Cortex of kidney (tissue), 1 donor: ENCODE measurements at places on chromosomes 3 and 15.

- DNase-seq, result no peak
These were observed 620 bp downstream of the ABHD5 start for GRCh38 chr3:43691120-43691995.

DNA sequence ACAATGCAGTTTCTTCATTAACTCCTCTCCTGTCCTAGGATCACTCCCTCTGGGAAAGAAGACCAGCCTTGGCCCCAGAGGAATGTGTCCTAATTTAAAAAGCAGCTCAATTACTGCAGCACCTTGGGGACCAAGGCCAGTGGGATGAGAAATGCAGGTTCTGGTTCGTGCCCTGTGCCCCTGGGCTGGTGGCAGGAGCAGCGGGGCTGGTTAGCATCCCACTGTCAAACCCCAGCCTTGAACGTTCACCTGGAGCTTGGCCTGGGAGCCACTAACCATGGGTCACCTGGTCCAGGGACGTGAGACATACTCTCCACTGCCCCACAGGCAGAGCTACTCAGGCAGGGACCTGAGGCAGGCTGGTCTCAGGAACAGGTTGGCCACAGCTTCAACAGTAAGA, 8.4 kb upstream of the RTP3 start:
- no peak for DNase-seq

GRCh38 chr3:13894096-13894806, 14.4 kb upstream of the WNT7A start:
- DNase-seq, result no peak

- no peak for DNase-seq
These were observed 402.9 kb upstream of the C2CD4B start for GRCh38 chr15:62568004-62568403.

- DNase-seq, result no peak
These were observed 145.0 kb downstream of the ARNT2 start for GRCh38 chr15:80549191-80549590.

GRCh38 chr3:100454677-100455076, 37.7 kb upstream of the TMEM45A start:
- no peak for DNase-seq

DNA sequence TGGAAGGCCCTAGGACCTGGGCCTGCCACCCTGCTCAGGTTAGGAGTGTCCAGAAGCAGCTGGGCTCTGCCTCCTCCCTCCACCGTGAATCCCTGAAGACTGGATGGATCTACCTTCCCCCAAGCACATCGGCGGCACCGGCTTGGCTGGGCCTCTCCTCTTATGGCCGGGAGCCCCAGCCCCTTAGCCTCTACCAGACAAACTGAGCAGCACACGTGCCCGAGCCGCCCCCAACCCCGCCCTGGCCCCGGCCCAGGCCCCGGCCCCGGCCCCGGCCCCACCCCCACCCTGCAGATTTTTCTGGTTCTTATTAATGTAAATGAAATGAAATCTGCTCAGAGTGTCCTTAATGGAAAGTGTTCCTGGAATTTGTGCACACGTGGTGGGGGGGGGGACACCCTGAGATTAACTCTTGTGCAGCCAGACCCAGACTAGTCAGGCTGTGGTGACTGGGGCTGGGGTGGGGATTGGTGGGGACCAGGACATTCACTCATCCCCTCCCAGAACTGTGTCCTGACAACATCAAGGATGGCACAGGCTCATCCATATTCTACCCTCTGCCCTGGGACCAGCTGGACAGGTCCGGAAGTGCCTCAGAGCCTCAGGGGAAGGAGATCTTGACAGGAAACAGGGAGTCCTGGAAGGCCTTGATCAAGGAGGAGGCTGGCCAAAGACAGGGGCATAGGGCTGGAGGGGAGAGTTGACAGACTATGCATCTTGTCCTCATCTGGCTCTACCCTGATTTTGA, 30.9 kb upstream of the SEMA3F start:
- DNase-seq, result no peak

DNA sequence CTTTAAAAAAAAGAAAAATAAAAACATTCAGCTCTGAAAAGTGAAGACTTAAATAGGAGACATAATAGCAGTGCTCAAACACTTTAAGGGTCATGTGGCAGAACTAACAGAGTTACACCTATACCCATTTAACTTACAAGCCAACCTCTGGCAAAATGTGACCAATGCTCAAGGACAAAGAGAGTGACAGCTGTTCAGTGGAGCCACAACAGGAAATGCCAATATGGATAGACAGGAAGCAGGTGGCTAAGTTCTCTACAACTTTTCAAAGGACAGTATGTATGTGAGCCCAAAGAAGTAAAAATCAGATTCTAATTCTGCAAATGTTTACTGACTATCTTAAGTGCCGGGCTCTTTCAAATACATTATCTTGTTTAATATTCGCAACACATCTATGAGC, 3.4 kb downstream of the TMCC1 start:
- no peak for DNase-seq

- no peak for DNase-seq
These were observed 855 bp downstream of the GMPPB start for GRCh38 chr3:49722896-49723295.

- DNase-seq, result no peak
These were observed 5.7 kb downstream of the DUT start for GRCh38 chr15:48336940-48337339.

- no peak for DNase-seq
These were observed 4.9 kb upstream of the KY start for GRCh38 chr3:134655706-134656105.

- no peak for DNase-seq
These were observed 519.3 kb upstream of the ARPP21 start for GRCh38 chr3:35120026-35120425.

- DNase-seq, result no peak
These were observed 13.5 kb upstream of the TIPIN start for GRCh38 chr15:66369773-66370651.

- no peak for DNase-seq
These were observed 608.1 kb downstream of the SQOR start for GRCh38 chr15:46242935-46243334.

GRCh38 chr3:114115143-114115542, 58.6 kb downstream of the QTRT2 start:
- no peak for DNase-seq

DNA sequence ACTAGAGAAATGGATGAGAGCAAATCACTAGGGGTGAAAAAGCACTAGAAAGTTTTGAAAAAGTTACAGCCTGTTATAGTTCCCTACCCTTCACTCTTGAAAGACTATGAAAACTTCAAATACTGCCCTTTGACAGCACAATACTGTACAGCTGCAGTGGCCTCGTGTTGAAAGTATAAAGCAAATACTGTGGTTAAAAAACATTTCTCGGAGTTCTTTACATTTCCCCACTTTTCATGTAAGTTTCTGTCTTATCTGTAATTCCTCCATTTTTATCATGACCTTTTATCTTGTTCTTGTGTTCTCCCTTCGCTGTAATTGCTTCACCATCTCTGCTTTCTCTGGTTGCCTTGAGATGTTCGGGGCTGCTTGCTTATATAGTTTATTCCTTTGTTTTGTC, 423.8 kb upstream of the CFAP20DC start:
- DNase-seq, result no peak

DNA sequence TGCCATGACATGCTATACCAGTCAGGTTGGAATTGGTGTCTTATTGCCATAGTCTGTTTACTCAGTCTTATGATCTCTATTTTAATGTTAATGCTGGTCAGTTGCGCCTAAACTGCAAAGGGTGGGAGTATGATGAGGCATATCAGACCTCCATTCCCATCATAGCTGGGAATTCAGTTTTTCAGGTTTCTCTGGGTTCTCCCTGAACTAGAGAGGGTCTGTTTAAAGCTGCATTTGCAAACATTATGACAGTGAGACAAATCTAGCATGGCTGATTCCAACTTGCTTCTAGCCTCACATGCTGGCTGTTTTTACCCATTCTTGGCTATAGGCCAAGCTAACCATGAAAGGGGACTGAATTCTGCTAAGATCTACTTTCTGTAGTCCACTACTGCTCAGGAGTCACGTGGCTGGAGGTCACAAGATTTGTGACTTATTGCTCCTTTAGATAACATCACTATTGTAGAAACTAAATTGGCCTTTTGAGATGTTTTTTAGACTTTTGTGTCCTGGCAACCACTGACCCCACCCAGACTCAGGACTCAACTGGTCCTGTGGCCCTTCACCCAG, 96.5 kb downstream of the TGFBR2 start:
- no peak for DNase-seq

- no peak for DNase-seq
These were observed 2.3 kb upstream of the ADCY5 start for GRCh38 chr3:123451186-123451585.

GRCh38 chr3:11638495-11639358, 5.0 kb downstream of the VGLL4 start:
- no peak for DNase-seq

DNA sequence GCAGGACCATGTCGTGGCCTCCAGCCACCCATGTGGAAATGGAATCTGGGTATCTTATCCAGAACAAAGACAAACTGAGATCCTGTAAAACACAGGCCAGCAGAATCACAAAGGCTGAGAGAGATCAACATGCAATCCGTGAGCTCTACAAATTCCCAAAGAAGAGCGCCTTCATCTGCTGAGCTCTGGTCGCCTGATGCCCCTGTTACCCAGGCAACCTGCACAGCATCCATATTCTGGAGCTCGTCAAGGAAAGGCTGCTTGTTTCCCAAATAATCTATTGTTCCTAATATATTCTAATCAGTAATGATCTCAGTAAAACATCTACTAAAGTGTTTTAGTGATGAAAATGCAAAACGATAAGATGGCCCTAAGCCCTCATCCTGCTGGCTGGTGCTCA, 133.6 kb downstream of the OCA2 start:
- no peak for DNase-seq

- no peak for DNase-seq
These were observed 262.9 kb downstream of the TIGIT start for GRCh38 chr3:114556657-114557213.

- DNase-seq, result no peak
These were observed 90.8 kb downstream of the ANP32A start for GRCh38 chr15:68729789-68730411.

- DNase-seq, result no peak
These were observed 167.1 kb downstream of the NEK11 start for GRCh38 chr3:131193641-131194238.

GRCh38 chr3:164222197-164222596, 856.1 kb downstream of the SI start:
- no peak for DNase-seq

DNA sequence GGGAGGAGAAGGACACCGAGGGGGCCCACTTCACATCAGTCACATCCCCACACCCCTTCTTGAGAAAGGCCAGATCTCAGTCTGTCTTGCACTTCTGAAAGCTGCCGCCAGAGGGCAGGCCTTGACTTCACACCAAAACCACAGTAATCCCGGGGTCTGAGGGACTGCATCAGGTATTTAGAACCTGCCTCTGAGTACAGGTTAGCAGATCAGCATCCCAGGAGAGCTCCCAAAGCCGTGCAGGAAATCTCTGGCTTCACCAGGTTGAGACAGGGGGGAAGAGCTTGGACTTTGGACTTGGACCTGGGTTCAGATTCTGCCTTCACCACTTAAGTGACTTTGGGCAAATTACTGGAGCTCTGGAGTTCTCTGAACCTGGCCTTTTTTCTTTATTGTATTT, 50.3 kb downstream of the LHFPL4 start:
- DNase-seq, result no peak

- DNase-seq, result no peak
These were observed 31.8 kb downstream of the MGA start for GRCh38 chr15:41692049-41692448.

GRCh38 chr15:74314795-74315438, 52.5 kb downstream of the CYP11A1 start:
- DNase-seq, result no peak

DNA sequence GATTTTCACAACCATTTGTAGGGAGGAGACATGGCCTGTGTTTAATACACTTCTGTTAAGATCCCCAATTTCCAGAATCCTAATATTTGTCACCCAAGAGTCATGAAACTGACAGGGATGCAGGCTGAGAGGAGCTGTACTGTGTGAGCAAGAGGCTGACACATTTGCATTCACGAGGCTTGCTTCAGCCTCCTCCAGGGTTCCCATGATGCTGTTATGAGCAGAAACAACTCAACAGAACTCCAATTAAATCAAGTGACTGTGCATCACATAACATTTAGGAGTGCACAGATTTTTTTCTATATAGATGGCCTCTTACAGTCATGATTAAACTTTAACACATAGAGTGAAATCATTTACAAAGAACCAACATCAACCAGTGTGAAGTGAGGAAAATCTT, 292.3 kb upstream of the STT3B start:
- no peak for DNase-seq

DNA sequence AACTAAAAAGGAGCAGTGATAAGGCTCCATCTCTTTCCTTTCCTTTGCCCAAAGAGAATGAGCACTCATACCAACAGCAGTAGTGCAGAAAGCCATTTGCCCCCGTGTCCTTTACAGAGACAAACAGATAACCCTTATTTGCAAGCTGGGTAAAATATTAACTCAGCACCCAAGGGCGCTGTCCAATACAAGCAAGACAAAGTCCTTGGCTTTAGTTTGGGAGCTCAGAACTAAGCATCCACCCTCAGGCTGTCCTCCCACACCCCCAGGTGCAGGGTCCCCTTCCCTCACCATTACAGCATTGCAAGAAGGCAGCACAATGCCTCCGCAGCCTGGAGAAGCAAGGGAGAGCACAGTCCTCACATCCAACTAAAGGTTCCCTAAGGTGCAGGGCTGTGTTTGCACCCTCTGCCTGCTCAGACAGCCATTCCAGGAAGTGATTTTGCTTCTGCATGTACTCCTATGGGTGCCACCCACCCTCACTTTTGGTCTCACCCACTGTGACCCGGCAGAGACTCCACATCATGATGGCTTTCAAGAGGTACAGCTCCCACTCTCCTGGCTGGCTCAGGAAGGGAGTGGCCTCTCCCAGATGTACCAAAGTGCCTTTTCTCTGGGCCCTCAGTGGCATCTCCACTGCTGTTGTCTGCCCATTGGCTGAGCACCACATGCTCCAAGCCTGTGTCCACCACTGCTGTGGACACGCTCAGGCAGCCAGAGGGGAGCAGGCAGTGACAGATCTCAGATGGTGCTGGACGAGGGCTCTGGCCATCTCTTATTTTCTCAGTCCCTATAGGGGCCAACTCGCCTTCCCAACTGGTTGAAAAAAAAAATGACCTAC, 34.1 kb upstream of the HES1 start:
- DNase-seq, result no peak

- no peak for DNase-seq
These were observed 14.1 kb downstream of the TEX264 start for GRCh38 chr3:51684971-51685751.

DNA sequence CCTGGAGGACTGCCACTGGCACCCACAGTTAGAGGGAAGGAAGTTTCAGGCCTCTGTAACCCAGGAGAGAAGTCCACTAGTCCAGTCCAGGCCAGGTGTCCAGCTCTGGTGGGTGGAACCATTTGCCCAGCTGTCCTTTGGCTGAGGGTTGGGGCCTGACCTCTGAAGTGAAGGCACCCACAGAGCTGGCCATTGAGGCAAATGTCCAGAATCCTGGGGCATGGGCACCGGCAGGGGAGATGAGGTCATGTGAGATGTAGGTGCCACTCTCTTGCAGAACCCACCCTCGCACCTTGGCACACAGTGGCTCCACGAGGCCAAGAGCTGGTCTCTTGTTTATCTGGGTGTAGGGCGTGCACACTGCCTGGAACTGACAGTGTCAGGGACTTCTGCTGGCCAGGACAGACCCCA, 162.8 kb downstream of the SMAD6 start:
- DNase-seq, result no peak

- DNase-seq, result no peak
These were observed 1.4 kb downstream of the RPSA start for GRCh38 chr3:39407773-39408492.

GRCh38 chr3:24315356-24315755, 179.3 kb downstream of the THRB start:
- DNase-seq, result no peak

GRCh38 chr15:63231706-63232105, 42.3 kb downstream of the RAB8B start:
- no peak for DNase-seq

GRCh38 chr15:63901912-63902670, 68.3 kb upstream of the HERC1 start:
- no peak for DNase-seq
